ENCODE measurements at places on chromosomes 2 and 18.

- no peak for DNase-seq
Observed at GRCh38 chr2:122307763-122308162, 552.3 kb downstream of the TSN start.

DNA sequence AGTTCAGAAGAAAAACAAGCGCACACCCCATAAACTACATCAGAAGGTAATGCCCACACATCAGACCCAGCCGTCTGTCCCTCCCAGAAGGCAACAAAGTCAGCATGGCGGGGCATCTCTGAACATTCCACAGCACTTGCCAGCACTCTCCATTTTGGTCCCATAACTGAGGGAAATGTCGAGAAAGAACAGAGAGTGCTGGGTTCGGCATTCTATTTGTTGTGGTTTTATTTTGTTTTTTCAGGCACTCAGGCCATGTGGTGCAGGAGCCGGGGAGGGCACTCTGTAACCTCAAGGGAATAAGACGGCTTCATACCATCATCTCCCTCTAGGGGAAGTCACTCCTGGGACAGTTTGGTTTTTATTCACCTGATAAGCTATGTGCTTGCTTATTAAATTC, 156.0 kb downstream of the SEPTIN10 start:
- DNase-seq = no peak

- DNase-seq = no peak
Observed at GRCh38 chr2:167100506-167100905, 212.2 kb downstream of the XIRP2 start.

DNA sequence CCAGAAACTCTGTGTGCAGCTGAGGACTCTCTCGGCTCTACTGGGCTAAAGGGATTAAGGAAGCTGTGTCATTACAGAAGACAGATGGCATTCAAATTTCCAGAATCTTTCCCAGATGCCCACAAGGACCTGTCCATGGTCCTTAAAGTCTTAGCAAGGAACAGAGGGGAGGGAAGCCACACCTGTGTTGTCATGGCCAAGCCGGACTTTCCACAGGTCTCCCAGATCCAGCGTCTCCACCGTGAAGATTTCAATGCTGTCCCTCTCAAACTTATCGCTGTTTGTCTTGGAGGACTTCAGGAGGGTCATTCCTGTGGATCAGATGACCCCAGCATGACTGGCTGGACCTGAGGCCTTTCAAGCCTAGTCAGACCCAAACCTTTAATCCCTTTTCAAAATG, 114.5 kb downstream of the LOXHD1 start:
- DNase-seq = no peak

GRCh38 chr18:42184685-42185477, 229.8 kb downstream of the PIK3C3 start:
- no peak for DNase-seq

GRCh38 chr2:105487142-105488069, 88.6 kb upstream of the FHL2 start:
- no peak for DNase-seq

- no peak for DNase-seq
Observed at GRCh38 chr2:11473659-11474433, 7.9 kb upstream of the E2F6 start.

GRCh38 chr18:3380384-3380961, 69.5 kb upstream of the TGIF1 start:
- DNase-seq = no peak

GRCh38 chr2:64470766-64471295, 16.9 kb downstream of the LGALSL start:
- DNase-seq = no peak

DNA sequence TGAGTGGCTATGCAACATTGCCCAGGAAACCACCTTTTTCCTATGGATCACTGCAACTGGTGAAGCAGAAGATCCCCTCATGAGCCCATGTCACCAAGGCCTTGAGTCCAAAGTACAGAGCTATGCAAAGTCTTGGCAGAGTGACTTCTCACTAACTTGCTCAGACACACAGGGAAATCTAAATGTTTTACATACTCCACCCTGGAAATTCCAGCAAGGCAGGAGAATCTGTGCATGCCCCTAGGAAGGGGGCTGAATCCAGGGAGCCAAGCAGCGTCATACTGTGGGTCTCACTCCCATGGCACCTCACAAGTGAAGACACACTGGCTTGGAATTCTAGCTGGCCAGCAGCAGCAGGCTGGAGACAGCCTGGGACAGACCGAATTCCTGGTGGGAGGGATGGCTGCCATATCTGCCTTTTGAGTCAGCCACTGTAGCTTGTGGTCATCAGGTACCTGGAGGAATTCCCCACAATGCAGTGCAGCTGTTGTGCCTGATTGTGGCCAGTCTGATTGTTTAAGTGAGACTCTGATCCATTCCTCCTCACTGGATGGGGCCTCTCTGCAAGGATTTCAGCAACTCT, 1817.4 kb downstream of the SUCLG1 start:
- DNase-seq = no peak

GRCh38 chr18:61926532-61926931, 33.7 kb upstream of the RNF152 start:
- DNase-seq = no peak

DNA sequence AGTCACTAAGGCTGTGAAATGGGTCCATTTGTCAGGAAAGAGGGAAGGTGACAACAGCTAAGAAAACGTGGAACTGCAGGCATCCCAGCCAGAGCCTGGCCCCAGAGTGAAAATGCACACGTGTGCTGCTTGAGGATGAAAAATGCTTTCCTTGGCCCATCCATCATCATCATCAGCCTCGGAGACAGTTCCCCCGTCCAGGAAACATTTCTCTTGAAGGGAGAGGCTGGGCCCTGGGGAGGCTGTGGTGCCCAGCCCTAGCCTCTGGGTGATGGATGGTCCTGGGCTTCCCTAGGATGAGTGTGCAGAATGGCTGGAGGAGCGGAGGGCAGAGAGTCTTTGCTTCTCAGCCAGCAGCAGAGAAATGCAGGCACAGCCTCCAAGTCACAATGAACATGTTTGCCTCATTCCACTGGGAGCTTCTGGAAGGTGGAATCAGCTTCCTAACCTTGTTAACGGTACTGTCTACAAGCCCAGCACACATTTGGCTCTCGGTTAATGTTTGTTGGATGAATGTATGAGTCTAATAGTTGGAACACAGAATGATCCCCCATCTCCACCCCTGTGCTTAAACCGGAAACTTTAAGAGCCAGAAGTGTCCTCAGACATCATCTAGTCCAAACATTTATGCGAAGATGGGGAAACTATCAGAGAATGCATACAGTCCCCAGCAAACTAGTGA, 164.0 kb downstream of the RDH14 start:
- DNase-seq = no peak

DNA sequence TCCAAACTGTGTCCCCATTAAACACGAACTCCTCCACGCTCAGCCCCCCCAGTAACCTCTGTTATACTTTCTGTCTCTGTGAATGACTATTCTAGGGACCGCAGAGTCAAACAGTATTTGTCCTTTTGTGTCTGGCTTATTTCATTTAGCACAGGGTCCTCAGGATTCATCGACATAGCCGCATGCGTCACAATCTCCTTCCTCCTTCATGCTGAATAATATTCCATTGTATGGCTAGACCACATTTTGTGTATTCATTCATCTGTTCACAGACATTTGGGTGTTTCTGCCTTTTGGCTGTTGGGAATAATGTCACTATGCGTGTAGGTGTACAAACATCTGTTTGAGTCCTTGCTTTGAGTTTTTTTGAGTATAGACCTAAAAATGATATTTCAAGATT, 80.9 kb downstream of the SH3RF3 start:
- DNase-seq = no peak

Measured in H54 (cell line).